ENCODE measurements at places on chromosomes 7 and 10. TPM values are rescaled to one million over a fixed set of nuclear protein-coding genes. Genes with fewer than 3 reads are reported as not detected.
A peak's percentile ranks its signal among the peaks of the same experiment; 100 is the strongest.

Gene LMOD2
- not detected for total RNA-seq

- H3K27ac ChIP-seq: no peak overlapping the region
- H3K36me3 ChIP-seq: no peaks in the 10 kb centered on the region
- no peaks in the 10 kb centered on the region for H3K4me1 ChIP-seq
- no peak for DNase-seq
Measured at GRCh38 chr7:102943423-102944169, 30.8 kb downstream of the LRRC17 start.

- peaks cover 8% of the 10 kb centered on the region for H3K27me3 ChIP-seq
- H3K4me1 ChIP-seq: peaks cover 5% of the 10 kb centered on the region
- H3K27ac ChIP-seq: no peak overlapping the region
- H3K36me3 ChIP-seq: no peaks in the 10 kb centered on the region
- DNase-seq: no peak
Measured at GRCh38 chr10:131569851-131570715, 258.6 kb upstream of the TCERG1L start.

Gene NEUROG3
- 7.3 TPM for total RNA-seq

DNA sequence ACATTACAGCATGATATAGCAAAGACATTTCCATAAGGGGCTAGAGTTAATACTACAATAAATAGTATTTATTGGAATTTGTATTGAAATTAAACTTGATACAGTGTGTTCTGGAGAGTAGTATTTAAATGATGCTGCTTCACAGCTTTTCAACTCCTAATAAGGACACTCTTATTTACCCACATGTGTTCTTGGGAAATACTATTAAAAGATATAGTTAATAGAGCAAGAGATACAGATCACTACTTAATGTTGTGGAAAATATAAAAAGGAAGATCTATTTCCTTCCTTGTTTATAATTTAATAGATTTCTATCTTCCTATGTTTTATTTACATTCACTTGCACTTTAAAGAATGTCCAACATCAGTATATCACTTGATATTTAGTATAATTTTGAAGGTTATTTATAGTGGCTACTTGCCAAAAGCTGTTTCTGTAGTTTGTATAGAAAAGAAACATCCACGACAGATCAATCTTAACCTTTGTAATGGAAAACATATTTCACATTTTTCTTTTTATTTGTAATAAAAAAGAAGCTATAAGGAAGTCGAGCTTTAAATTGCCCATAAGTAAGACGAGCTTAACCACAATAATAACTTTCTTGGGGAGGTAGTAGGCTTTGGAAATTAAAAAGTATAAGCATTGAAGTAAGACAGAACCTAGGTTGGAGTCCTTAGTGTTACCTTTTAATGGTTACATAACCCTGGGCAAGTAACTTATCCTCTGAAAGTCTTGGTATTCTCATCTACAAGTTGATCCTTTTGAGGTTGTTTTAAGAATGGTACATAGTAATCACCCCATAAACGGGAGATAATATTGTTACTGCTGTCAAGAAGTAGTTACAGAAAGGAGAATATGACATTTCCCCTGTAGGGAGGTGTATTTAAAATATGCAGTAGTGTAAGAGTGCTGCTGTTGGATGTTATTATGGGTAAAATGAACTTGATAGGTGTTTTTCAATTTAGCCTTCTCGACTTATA lies 32.8 kb downstream of the CPED1 start:
- H3K4me1 ChIP-seq: peaks cover 30% of the 10 kb centered on the region
- peaks cover 1% of the 10 kb centered on the region for H3K36me3 ChIP-seq
- H3K27me3 ChIP-seq: no peaks in the 10 kb centered on the region
- H3K27ac ChIP-seq: peak overlapping the region; percentile 18
- no peak for DNase-seq

GRCh38 chr7:19705663-19706062 lies 3.2 kb downstream of the POLR1F start:
- H3K36me3 ChIP-seq: peaks cover 2% of the 10 kb centered on the region
- no peak for DNase-seq
- H3K4me3 ChIP-seq: no peak overlapping the region
- peaks cover 44% of the 10 kb centered on the region for H3K4me1 ChIP-seq

DNA sequence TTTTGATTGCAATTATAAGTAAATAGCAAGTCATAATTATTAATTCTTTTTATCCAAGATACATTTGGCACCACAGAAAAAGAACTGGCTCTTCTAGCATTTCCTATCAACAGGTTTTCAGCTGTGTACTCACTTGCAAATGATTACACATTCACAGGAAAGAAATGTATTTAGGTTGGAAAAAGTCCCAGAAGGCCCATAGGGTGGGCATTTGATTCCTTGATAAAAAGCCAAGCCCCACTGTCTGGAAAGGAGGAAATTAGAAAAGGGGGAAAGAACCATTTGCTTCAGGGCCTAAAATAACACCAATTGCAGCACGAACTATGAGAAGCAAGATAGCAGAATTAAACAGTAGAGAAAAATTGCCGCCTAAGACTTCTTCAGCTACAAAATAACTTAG lies 80.8 kb upstream of the COL1A2 start:
- H3K27me3 ChIP-seq: no peaks in the 10 kb centered on the region
- peaks cover 7% of the 10 kb centered on the region for H3K4me1 ChIP-seq
- DNase-seq: no peak

- H3K27me3 ChIP-seq: peaks cover 11% of the 10 kb centered on the region
- H3K4me3 ChIP-seq: no peak overlapping the region
- no peak overlapping the region for H3K27ac ChIP-seq
- H3K36me3 ChIP-seq: no peaks in the 10 kb centered on the region
Measured at GRCh38 chr7:107854989-107855388, 36.0 kb upstream of the DLD start.

DNA sequence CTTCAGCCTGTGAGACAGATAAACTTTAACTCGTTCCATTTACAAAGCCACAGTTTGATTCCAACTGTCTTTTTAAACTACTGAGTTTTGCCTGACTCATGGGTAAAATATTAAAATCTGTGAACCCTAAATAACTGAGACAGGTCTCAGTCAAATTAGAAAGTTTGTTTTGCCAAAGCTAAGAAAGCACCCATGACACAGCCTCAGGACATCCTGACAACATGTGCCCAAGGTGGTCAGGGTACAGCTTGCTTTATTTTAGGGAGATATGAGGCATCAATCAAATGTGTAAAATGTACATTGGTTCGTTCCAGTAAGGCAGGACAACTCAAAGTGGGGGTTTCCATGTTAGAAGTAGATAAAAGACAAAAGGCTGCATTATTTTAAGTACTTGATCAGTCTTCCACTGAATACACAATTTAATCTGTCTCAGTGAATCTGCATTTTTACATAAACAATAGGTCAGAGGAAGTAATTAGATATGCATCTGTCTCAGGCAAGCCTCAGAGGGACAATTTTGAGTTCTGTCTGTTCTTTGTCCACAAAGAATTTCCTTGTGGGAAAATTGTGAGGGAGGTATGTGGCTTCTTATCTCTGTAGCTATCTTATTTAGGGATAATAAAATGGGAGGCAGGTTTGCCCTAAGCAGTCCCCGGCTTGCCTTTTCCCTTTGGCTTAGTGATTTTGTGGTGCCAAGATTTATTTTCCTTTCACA lies 11.0 kb upstream of the PIP start:
- peaks cover 1% of the 10 kb centered on the region for H3K36me3 ChIP-seq
- no peak overlapping the region for H3K4me3 ChIP-seq
- no peaks in the 10 kb centered on the region for H3K27me3 ChIP-seq
- no peaks in the 10 kb centered on the region for H3K4me1 ChIP-seq

- peak overlapping the region; percentile 34 for H3K27ac ChIP-seq
- DNase-seq: no peak
- H3K27me3 ChIP-seq: peaks cover 3% of the 10 kb centered on the region
- no peaks in the 10 kb centered on the region for H3K36me3 ChIP-seq
- no peak overlapping the region for H3K4me3 ChIP-seq
- peaks cover 13% of the 10 kb centered on the region for H3K4me1 ChIP-seq
Measured at GRCh38 chr7:151541709-151542499, 22.2 kb upstream of the RHEB start.

Gene GIMAP6
- not detected for total RNA-seq

- DNase-seq: no peak
- H3K27ac ChIP-seq: no peak overlapping the region
- no peak overlapping the region for H3K4me3 ChIP-seq
- H3K4me1 ChIP-seq: no peaks in the 10 kb centered on the region
- H3K27me3 ChIP-seq: no peaks in the 10 kb centered on the region
Measured at GRCh38 chr7:129670656-129671055, 59.1 kb downstream of the NRF1 start.

- H3K27ac ChIP-seq: no peak overlapping the region
- no peaks in the 10 kb centered on the region for H3K36me3 ChIP-seq
- no peak for DNase-seq
- H3K4me1 ChIP-seq: no peaks in the 10 kb centered on the region
- peaks cover 3% of the 10 kb centered on the region for H3K27me3 ChIP-seq
- H3K4me3 ChIP-seq: no peak overlapping the region
Measured at GRCh38 chr7:4911111-4911828, 27.8 kb upstream of the RADIL start.
